ENCODE measurements at places on chromosomes 13 and 19. TPM values are rescaled to one million over a fixed set of nuclear protein-coding genes. Genes with fewer than 3 reads are reported as not detected.

The PNMA8C gene
- 1.2 TPM for total RNA-seq

The NLRP9 gene
- total RNA-seq: not detected

The LILRB5 gene
- 22.5 TPM for total RNA-seq

The ZSWIM9 gene
- total RNA-seq: 6.1 TPM

The OR7A5 gene
- not detected for total RNA-seq

The TEX29 gene
- total RNA-seq: not detected

The JAK3 gene
- 6.6 TPM for total RNA-seq

The GDF15 gene
- total RNA-seq: 4.5 TPM

The TYROBP gene
- total RNA-seq: 96.5 TPM

The ZNF649 gene
- total RNA-seq: 13.1 TPM

The OR7C1 gene
- total RNA-seq: not detected

The CERS1 gene
- 1.5 TPM for total RNA-seq

The PRTN3 gene
- total RNA-seq: not detected

The PSG11 gene
- not detected for total RNA-seq

The HSPH1 gene
- total RNA-seq: 42.3 TPM

The KCNN1 gene
- total RNA-seq: 0.33 TPM

The RASGRP4 gene
- 3.9 TPM for total RNA-seq

The CEACAM20 gene
- total RNA-seq: not detected

The NOP53 gene
- 184 TPM for total RNA-seq

The CEACAM5 gene
- total RNA-seq: not detected

The URAD gene
- not detected for total RNA-seq

The NLRP11 gene
- total RNA-seq: not detected

The CEACAM8 gene
- 0.23 TPM for total RNA-seq

The IFI30 gene
- 60.7 TPM for total RNA-seq

The ZNF571 gene
- total RNA-seq: 4.6 TPM

The ZNF575 gene
- total RNA-seq: 3.4 TPM

The EXOC3L2 gene
- 3.6 TPM for total RNA-seq

The GAPDHS gene
- not detected for total RNA-seq

The PPP1R15A gene
- total RNA-seq: 72.8 TPM

The LAIR1 gene
- 42.2 TPM for total RNA-seq

The ACP5 gene
- 8.4 TPM for total RNA-seq

The KANK3 gene
- total RNA-seq: 11.0 TPM
